ENCODE measurements at places on chromosomes 4 and X.

GRCh38 chr4:99028187-99028586 is 32.7 kb downstream of the METAP1 start:
- DNase-seq: peak; percentile 18

DNA sequence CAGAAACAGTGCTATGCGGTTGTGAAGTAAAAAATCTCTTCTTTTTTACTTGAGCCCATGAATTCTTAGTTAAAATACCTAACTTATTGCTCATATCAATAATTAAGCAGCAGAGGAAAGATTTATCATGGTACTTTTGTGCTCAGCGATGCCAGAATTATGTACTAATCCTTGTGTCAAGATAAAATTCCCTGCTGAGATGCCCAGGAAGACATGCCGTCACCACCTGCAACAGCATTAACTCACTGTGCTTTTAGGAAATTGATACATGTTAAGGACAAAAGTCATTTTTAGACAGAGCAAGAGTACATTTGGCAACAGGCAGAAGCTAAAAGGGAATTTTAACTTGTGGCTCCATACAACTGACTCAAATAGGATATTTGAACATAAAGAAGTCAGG is 138.9 kb downstream of the NPNT start:
- DNase-seq: peak; percentile 73

DNA sequence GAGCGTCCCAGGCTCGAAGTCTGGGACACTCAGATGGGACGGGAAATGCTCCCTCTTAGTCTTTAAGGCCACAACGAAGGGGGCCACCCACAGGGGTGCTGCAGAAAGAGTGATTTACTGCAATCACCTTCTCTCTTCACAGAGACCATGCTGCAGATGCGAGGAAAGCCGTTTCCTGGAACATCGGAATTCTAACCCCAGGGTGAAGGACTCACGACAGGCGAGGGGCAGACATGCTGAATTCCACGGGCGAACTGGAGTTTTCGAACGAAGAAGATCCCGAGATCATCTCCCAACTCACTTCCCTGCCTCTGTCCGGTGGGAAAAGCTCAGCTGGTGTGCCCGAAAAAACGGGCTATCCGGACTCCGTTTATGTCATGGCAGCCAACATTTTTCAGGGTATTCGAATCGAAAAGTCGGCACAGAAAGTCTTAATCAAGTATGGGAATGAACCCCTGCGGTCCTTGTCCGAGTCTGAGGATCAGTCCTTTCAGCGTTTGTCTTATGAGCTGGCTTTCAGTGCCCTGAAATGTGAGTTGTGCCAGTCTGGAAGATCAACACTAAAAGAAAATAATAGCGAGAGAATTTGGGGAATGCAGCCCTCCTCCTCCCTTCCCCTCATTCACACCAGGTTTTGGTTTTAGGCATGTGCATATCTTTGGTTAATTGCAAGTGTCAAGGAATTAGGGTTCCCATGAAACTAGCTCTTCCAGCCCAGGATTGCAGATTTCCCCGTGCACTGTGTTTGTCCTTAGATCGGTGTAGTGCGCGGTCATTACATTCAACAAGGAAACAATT is 905 bp downstream of the NSUN7 start:
- peak; percentile 55 for DNase-seq

DNA sequence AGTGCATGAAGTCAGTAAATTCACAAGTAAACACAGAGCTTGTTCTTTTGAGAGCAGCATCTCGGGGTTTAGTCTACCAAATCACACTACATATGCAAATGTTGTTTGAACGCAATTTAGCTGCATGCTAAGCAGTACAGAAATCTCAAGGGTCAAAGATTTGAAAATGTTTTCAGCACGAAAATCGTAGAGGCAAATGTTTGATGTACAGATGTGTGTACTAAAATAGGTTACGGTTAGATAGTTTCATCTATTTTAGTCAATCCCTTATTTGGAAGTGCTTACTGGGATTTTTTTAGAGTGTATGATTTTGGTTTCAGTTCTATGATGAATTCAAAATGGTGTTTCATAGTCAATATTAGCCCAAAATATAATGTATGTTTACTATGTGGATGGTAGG is 1928.2 kb upstream of the TENM3 start:
- DNase-seq: no peak

DNA sequence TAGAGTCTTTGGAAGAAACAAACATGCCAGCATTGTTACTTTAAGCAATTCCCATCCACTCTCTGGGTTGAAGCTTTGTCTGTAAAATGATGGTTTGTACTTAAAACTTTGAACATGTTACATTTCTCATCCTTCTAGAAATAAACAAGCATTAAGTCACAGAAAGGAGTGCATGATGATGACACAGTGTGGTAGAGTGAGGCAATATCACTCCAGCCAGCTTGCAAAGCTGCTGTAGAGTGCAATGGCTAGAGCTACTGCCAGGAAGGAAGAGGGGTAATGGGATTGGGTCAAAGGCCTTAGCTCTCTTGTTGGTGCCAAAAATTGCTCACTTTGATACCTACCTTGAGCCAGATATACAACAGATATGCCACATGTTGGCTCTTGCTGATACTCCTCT is 12.3 kb upstream of the ENOX2 start:
- peak; percentile 3 for DNase-seq

GRCh38 chr4:70508801-70509200 is 9.6 kb upstream of the AMTN start:
- DNase-seq: no peak

GRCh38 chrX:153569475-153569874 is 29.5 kb downstream of the CCNQ start:
- DNase-seq: no peak

DNA sequence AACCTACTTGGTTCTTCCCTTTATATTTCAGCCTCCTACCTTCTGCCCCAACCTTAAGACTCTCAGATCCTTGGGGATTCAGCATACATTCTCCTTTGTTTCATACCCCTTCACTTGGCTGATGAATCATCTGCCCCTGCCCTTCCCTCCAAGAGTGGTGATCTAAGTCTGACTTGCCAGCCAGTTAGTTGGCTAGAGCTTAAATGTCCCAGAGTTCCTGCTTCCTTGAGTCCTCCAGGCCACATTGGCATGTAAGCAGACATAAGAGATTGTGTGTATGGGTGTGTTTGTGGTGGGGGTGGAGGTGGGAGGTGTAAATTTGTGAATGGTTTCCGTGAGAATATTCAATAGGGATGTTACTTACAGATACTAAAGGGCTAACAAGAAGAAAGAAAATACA is 3.7 kb upstream of the TEX13D start:
- peak; percentile 24 for DNase-seq

- DNase-seq: no peak
These were observed 10.5 kb downstream of the HERC5 start for GRCh38 chr4:88467392-88467791.

GRCh38 chrX:42678133-42678532 is 99.8 kb downstream of the PPP1R2C start:
- peak; percentile 9 for DNase-seq

DNA sequence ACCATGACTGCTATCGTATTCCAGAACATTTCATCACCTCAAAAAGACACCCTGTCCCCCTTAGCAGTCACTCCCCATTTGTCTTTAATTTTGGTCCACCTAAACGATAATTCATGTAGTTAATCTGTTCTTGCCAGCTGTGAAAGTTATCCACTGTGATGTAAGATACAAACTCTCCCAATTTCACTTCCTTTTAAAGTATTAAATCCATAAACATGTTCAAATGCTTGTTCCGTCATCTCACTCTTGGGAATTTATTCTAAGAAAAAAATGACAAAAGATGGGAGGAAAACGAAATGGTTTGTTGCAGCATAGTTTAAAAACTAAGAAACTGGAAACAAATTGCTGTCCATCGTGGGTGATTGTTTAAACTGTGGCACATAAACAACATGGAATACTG is 53.7 kb upstream of the IRF2 start:
- no peak for DNase-seq

DNA sequence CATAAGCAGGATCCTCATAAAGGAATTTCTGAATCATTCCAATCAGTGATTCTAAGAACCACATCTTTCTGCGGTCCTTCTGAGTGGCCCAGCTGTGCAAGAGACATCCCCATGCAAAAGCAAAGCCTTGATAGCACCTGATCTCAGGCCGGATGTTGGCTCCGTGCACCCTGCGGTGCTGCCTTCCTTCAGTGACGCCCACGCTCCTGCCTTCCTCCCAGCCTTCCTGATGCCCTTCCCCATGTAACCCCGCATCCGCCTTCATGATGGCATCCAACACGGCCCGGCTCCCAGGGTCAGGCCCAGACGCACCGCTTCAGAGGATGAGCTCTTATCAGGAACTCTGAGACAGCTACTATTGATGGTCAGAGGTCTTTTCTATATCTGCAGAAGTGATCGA is 20.4 kb upstream of the CYP4V2 start:
- no peak for DNase-seq

DNA sequence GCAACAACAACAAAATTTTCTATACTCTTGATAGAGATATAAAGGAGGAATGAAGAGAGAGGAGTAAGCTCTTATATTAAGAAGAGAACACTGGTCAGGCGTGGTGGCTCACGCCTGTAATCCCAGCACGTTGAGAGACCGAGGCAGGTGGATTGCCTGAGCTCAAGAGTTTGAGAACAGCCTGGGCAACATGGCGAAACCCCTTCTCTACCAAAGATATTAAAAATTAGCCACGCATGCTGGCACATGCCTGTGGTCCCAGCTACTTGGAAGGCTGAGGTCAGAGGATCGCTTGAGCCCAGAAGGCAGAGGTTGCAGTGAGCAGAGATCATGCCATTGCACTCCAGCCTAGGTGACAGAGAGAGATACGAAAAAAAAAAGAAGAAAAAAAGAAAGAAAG is 102.4 kb downstream of the TEX11 start:
- DNase-seq: no peak

GRCh38 chr4:33262824-33263223 is 2542.7 kb downstream of the PCDH7 start:
- DNase-seq: peak; percentile 55

DNA sequence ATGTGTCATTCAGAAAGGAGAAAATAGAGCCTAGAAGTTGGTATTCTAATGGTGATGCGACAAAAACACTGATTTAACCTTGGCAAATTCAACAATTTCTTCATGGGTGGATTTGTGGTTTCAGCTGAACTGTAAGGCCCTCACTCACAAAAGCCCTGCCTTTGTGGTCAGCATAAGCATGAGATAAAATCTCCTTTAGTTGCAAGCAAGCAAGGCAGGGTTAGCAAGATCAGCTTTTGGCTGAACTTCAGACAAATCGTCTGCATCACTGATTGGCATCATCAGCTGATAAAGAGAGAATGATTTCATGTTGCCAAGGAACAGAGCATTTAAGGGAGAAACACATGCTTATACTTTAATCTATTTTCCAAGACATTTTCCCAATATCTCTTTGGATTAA is 2582.2 kb downstream of the PCDH7 start:
- DNase-seq: peak; percentile 6

GRCh38 chr4:11901089-11901488 is 472.4 kb upstream of the HS3ST1 start:
- no peak for DNase-seq

GRCh38 chr4:163566257-163566796 is 71.8 kb downstream of the TMA16 start:
- DNase-seq: no peak

DNA sequence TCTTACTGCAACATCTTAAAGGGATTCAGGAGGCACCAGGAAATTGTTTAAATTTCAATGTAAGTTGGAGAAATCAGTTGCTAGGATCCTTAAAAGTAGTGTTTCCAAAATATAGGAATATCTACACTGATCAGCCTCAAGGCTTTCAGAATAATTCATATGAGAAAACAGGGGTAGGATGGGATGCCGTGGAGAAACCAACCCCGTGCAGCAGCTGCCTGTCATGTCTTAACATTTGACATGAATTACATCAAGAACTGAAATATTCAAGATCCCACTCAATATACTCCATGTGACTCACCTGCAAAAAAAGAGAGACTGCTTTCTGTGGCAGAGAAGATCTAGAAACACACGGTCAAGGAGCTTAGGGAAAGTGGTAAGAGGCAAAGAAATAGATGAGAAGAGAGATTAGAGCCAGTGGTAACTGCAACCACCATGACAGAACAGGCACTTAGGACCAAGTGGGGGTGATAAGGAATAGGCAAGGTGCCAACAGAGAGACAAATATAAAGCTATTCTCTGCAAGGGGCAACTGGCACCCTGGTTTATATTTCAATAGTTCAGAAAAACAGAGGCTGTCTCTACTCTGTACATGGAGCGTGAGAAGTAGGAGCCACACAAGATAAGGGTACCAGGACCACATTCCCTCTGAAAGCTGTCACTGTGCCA is 64.0 kb downstream of the SLC39A8 start:
- DNase-seq: no peak

DNA sequence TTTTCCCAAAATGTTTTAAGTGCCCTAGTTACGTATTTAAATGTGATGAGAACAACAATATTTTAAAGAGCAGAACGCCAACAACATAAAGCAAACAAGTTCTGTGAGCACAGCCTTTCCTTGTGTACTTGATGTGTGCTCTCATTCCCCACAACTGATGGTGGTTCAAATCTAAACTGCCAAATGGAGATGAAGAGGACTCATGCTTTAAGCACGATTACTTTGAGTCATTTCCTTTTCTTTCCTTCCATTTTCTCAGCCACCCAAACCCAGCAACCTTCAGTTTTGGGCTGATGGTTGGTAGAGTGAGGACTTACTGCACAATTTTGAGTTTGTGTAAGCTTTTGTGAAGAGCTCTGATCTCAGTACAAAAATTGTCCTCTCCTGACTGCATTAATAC is 1.7 kb downstream of the NSD2 start:
- DNase-seq: peak; percentile 75

DNA sequence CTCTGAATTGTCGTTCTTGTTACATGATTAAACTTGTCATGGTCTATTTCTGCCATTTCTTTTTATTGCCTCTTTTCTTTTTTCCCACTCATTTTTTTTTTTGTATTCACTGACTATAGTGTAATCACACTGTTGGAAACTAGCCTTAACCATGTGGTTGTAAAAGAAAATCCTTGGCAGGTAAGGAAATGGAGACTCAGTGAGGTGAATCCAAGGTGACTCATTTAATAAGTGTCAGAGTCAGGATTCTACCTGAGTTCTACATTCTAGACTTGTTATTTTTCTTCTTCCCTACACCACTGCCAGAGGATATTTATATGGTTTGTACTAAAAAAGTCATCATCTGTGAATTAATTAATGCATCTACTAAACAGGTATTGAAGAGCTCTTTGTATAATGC is 152.2 kb downstream of the CBLL2 start:
- DNase-seq: no peak

GRCh38 chr4:166527500-166527899 is 654.5 kb downstream of the TLL1 start:
- peak; percentile 47 for DNase-seq

DNA sequence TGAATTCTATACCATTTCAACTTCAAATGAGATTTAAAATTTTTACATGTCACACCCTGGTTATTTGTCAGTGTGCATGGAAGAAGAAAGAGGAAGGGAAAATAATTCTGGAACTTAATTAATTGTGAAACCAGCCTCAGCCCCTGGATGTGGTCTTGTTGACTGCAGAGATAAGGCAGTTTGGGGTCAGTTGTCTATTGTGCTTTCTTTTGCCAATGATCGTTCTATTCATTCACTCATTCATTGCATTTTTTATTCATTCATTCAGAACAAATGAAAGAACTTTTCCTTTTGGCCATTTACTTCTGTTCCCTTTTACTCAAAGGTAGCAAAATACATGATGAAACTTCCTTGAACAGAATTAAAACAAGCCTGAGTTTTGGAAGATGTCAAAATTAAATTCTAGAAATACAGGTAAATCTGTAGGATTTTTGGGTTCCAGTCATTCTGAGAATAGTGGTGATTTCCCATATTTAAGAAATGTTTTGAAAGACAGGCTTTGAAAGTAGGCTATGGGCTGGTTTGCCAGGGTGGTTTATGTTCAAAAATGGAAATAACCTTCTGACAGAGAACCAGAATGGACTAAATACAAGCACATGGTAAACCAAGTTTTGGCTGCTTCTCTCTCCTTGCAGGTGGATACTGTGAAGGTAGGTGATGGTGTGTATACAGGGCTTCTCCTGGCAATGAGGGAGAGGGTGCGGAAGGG is 35.7 kb downstream of the PARM1 start:
- DNase-seq: no peak

Data from fibroblast of skin of abdomen (primary cell).